ENCODE measurements at places on chromosomes 7 and 10.

DNA sequence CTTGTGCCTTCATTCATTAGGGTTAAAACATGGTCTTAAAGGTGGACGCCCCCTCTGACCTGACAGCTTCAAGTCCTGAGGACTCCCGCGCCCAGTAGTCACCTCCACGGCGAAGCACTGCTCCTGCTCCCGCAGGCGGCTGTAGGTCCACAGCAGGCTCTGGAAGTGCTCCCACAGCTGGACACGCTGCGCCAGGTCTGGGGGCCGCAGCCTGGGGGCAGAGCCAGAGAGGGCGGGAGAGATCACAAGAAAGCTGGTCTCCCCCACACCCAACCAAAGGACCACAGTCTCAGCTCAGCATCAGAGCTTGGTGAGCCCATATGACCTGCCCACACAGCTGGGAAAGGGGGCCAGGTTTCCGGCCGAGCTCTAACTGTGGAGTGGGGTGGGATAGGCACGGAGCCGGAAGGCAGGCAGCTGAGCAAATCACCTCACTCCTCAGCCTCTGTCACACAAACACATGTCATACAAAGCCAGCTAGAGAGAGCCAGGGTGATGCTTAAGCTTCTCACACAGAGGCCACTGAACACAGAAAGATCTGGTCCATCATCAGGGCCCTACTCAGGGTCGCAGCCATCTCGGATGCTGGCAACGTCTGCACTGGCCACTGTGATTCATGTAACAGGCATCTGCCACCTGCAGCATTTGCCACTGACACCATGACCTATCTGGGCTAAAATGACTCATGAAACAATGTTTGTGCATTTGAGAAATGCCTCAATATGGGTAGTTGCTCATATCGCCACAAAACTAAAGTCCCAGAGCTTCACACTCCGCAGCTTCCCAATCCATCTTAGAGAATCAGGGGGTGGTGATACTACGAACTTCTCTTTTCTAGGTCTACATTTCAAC, 12.6 kb downstream of the HPS1 start:
- no peak for ATAC-seq

DNA sequence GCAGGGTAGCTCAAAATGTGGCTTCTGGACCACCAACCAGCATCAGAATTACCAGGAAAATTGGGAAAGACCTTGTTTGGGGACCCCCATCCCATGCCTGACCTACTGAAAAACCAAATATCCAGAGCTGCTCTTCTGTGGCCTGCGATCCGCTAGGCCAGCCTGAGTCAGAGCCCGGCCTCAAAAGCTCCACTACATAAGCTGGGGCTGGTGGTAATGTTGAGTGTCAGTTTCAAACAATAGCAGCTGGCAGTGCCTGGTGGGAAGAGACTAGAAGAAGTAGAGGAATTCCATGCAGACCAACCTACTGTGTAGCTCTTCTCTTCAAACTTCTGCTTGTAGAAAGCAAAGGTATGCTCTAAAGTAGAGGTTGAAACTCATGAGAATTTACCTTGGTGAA, 52.0 kb downstream of the KLRG2 start:
- peak; percentile 17 for ATAC-seq

GRCh38 chr7:157431951-157432540, 95.2 kb downstream of the DNAJB6 start:
- peak; percentile 10 for ATAC-seq

DNA sequence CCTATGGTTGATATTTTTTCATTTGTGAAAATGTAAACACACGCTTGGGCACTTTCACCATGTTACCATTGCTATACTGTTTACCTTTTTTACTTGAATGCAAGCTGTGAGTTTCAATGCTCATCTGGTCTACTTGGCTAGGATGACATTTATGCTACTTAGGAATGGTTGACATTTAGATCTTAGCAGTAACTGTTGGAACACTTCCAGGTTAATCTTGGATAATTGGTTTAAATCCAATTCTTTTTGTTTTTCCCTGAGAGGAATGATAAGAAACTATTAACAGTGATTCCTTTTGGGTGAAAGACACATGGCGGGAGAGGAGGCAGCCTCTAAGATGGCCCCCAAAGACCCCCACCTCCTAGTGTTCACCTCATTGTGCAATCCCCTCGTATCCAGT, 51.4 kb upstream of the AMPH start:
- ATAC-seq = no peak

- ATAC-seq = no peak
Measured at GRCh38 chr7:153524070-153524601, 528.1 kb upstream of the DPP6 start.

DNA sequence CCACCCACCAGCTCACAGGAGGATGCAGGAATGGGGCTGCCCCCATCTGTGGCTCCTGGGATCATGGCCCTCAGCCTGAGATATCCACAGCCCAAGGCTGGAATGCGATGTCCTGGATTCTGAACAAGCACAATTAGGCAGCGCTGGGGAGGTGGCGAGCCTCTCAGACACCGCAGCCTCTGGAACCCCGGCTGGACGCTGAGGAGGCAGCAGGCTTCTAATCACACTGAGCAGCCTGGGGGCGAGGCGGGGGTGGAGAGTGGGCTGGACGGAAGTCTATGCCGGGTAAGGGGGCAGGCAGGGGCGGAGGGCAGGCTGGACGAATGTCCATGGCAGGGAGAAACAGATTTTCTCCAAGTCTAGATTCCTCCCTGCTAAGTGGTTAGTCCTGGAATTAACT, 56.4 kb downstream of the DPYSL4 start:
- no peak for ATAC-seq

DNA sequence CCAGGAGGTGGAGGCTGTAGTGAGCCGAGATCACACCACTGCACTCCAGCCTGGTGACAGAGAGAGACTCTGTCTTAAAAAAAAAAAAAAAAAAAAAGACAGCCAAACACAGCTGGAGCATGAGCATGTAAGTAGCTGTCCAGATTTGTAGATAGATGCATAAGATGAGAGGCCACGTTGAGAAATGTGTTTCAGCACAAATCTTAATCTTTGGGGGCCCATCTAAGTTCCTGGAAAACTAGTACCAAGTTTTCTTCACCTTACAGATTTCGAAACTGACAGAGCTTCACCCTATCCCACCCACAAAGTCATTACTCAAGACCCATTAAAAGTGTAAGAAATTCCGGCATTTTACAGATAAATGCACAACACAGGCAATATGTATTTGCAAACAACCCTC, 208.2 kb downstream of the PARD3 start:
- no peak for ATAC-seq

- no peak for ATAC-seq
Measured at GRCh38 chr7:20275637-20276036, 55.1 kb upstream of the ITGB8 start.

DNA sequence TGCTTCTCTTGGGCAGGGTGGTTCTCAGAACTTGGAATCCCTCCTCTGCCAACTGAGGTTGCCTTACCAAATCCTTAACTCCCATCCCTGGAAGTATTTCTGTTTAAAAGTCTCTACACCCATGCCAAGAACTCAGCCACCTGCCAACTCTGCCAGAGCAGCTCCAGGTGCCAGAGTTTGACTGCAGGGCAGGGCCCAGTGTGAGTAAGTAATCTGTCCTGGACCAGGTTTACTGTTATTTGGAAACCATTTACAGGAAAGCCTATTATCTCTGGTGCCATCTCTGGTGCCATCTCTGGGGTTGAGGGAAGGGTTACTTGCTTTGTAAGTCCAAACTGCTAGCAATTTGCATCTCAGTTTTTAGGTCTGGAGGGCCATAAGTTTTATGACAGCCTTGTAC, 2.5 kb downstream of the TSPAN15 start:
- no peak for ATAC-seq

DNA sequence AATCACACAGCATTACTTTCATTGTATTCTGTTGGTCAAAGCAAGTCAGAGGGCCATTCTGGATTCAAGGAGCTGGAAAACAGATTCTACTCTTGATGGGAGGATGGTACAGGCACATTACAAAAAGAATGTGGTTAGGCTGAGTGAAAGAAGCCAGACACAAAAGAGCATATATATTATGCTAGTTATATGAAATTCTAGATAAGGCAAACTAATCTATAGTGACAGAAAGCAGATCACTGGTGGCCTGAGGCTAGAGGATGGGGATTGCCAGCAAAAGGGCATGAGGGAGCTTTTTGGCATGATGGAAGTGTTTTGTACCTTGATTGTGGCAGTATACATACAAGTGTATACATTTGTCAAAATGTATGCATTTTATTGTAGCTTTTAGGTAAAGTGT, 96.8 kb downstream of the SPAG6 start:
- ATAC-seq = peak; percentile 69

- ATAC-seq = no peak
Measured at GRCh38 chr10:50231515-50232260, 19.6 kb downstream of the ASAH2 start.
